ENCODE measurements at places on chromosomes 5 and 9. TPM values are rescaled to one million over a fixed set of nuclear protein-coding genes. Genes with fewer than 3 reads are reported as not detected.
A peak's percentile ranks its signal among the peaks of the same experiment; 100 is the strongest.

DNA sequence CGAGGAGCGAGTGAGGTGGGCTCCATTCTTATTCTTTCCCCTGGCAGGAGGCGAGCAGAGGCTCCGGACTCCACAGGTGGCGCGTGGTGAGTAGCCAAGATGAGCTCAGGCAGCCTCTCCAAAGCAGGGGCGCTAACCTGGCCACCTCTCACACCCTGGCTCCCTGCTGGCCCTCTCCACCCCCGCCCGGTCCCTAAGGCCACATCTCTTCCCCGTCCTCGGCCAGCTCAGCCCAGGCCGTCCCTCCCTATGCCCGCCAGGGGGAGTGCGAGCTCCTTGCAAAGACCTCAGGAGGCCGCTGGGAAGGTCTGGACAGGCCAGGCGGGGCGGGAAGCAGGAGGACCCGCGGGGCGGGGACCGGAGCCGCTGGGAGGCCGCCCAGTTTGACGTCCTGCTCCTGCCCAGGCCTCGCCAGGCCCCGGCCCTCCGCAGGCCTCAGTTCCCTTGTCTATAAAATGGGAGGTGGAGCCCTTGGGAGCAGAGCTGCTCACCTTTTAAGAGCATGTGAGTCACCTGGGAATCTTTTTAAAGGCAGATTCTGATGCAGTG is 46.3 kb upstream of the GGTA1 start:
- H3K4me3 ChIP-seq, result peak overlapping the region; percentile 41
- H3K36me3 ChIP-seq, result no peaks in the 10 kb centered on the region
- peak; percentile 94 for DNase-seq
- H3K27ac ChIP-seq, result no peak overlapping the region
- peaks cover 3% of the 10 kb centered on the region for H3K27me3 ChIP-seq

GRCh38 chr5:169088028-169088725 is 212.8 kb downstream of the SLIT3 start:
- H3K27me3 ChIP-seq, result no peaks in the 10 kb centered on the region
- no peak overlapping the region for H3K27ac ChIP-seq
- H3K4me3 ChIP-seq, result no peak overlapping the region
- no peak for DNase-seq
- peaks cover 33% of the 10 kb centered on the region for H3K4me1 ChIP-seq

The PRKACG gene
- total RNA-seq, result not detected

GRCh38 chr5:142934051-142934762 is 164.0 kb downstream of the ARHGAP26 start:
- H3K27me3 ChIP-seq, result no peaks in the 10 kb centered on the region
- H3K27ac ChIP-seq, result no peak overlapping the region
- DNase-seq, result no peak

- no peaks in the 10 kb centered on the region for H3K27me3 ChIP-seq
- DNase-seq, result no peak
- H3K4me1 ChIP-seq, result peaks cover 62% of the 10 kb centered on the region
- H3K27ac ChIP-seq, result peak overlapping the region; percentile 96
- H3K4me3 ChIP-seq, result peak overlapping the region; percentile 18
These were observed 26.3 kb downstream of the STC2 start for GRCh38 chr5:173301695-173302545.

The STOML2 gene
- total RNA-seq, result 95.3 TPM

The MYOT gene
- total RNA-seq, result not detected

The EDIL3 gene
- total RNA-seq, result 51.3 TPM

DNA sequence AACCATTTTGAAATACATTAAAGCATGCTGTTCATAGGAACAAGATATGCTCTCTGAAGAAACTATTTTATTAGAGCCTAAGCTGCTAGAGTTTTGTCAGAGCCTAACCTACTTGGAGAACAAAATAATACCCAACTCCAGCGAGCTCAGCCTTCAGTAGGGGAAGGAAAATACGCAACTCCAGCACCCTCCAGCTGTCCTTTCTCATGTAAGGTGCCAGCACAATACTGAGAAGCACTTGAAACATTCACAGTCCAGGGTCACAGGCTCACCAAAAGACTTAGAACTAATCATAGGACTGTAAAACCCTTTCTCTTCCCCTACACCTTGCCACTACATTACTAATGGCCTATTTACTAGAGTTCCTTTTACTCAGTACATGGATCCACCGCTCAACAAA is 18.9 kb downstream of the DPYSL3 start:
- peaks cover 6% of the 10 kb centered on the region for H3K4me1 ChIP-seq
- H3K27me3 ChIP-seq, result no peaks in the 10 kb centered on the region
- no peak for DNase-seq

The FGF18 gene
- total RNA-seq, result 11.7 TPM

GRCh38 chr5:163658702-163659567 is 153.5 kb downstream of the MAT2B start:
- no peak for DNase-seq
- H3K27ac ChIP-seq, result no peak overlapping the region
- peaks cover 4% of the 10 kb centered on the region for H3K36me3 ChIP-seq
- no peaks in the 10 kb centered on the region for H3K4me1 ChIP-seq
- no peak overlapping the region for H3K4me3 ChIP-seq
- H3K27me3 ChIP-seq, result no peaks in the 10 kb centered on the region

The SPATA31A6 gene
- not detected for total RNA-seq

The PCA3 gene
- not detected for total RNA-seq

- no peak overlapping the region for H3K4me3 ChIP-seq
- H3K36me3 ChIP-seq, result peaks cover 3% of the 10 kb centered on the region
- no peak overlapping the region for H3K27ac ChIP-seq
- no peak for DNase-seq
These were observed 171.9 kb downstream of the GAPVD1 start for GRCh38 chr9:125433461-125434011.

DNA sequence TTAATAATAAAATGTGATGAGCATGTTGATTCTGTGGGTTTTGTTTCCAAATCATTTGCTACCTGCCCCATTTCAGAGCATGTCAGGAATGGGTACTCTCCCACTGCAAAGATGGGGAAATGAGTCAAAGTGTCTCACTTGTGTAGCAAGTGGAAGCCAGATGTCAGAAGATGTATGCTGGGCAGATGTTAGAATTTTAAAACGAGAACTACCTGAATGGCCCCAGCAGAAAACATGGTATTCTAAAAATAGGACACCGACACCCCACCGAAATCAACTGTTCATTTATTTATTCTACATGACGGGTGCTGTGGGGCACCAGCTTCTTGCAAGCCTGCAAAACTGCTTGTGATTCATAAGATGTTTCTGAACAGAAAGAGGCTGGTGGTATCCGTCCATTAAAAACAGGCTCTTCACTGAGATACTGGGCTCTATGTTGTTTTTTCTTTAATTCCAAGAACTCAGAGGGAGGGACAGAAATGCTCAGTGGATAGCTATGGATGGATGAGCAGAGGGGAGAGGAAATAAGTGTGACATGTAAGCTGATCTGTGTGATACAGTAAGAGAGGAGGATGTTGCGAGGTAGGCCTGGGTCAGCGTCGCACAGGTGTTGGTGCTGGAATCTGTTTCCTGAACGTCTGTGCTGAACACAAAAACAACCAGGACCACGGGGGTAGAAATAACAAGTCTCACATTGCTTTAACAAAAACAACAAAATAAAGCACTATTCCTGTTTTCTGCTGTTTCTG is 157.2 kb downstream of the EFNA5 start:
- H3K36me3 ChIP-seq, result peaks cover 4% of the 10 kb centered on the region
- H3K4me1 ChIP-seq, result peaks cover 41% of the 10 kb centered on the region
- peak overlapping the region; percentile 63 for H3K27ac ChIP-seq
- DNase-seq, result no peak
- H3K4me3 ChIP-seq, result no peak overlapping the region
- H3K27me3 ChIP-seq, result no peaks in the 10 kb centered on the region

The MAMDC4 gene
- 22.6 TPM for total RNA-seq

DNA sequence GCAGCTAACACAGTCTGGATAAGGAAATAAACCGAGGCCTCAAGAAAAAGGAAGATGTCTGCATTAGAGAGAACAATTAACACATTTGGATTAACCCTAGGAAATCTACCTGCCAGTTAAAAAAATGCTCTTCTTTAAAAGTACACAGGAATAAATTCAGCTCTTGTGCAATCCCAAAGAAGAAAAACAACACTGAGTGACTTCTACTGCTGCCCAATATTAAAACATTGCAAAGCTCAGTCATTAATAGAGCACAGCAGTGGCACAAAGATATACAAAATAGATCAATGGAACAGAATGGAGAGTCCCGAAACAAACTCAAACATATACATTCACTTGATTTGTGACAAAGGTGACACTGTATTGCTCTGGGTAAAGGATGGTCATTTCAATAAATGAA is 119.7 kb downstream of the GNAQ start:
- H3K36me3 ChIP-seq, result peaks cover 17% of the 10 kb centered on the region
- DNase-seq, result no peak
- no peak overlapping the region for H3K27ac ChIP-seq
- no peak overlapping the region for H3K4me3 ChIP-seq
- no peaks in the 10 kb centered on the region for H3K27me3 ChIP-seq

The ECPAS gene
- total RNA-seq, result 84.7 TPM

- H3K27me3 ChIP-seq, result no peaks in the 10 kb centered on the region
- DNase-seq, result no peak
- H3K36me3 ChIP-seq, result peaks cover 12% of the 10 kb centered on the region
These were observed 302.7 kb upstream of the NREP start for GRCh38 chr5:112059579-112060135.

The CLTA gene
- total RNA-seq, result 180 TPM

The FOXI1 gene
- not detected for total RNA-seq

The GMCL2 gene
- total RNA-seq, result not detected

DNA sequence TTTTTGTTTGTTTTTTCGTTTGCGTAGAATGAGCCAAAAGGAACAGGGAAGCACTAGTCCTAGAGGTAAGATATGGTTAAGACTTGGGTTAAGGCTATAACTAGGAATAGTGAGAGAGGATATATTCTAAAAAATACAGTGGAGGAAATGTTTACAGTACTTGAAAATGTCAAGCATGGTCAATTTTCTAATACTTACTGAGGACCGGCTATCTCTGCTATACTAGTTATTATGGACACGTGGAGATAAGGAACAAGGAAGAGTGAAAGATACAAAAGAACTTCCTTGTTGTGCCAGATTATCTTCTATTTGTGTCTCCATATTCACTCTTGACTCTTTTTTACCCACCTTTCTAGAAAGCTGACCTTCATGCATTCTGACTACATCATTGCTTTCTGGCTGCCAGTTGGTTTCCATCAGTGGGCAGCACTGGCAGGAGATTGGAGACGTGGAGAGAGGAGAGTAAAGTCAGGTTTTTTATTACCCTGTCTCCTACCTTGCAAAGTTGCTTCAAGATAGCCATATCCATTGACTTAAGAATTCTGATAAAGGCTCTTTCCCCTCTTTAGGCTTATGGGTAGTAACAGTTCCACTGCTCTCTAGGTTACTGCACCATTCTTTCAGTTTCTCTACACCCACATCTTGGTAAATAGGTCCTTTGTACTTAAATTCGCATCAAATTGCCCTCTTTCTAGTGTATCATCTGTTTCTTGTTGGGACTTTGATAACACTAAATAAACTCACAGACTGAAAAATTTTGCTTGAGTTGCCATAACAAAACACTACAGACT is 9.0 kb upstream of the RFX3 start:
- H3K36me3 ChIP-seq, result peaks cover 2% of the 10 kb centered on the region
- H3K4me3 ChIP-seq, result no peak overlapping the region
- H3K27me3 ChIP-seq, result no peaks in the 10 kb centered on the region
- no peak overlapping the region for H3K27ac ChIP-seq

The ARL14EPL gene
- total RNA-seq, result 0.25 TPM

DNA sequence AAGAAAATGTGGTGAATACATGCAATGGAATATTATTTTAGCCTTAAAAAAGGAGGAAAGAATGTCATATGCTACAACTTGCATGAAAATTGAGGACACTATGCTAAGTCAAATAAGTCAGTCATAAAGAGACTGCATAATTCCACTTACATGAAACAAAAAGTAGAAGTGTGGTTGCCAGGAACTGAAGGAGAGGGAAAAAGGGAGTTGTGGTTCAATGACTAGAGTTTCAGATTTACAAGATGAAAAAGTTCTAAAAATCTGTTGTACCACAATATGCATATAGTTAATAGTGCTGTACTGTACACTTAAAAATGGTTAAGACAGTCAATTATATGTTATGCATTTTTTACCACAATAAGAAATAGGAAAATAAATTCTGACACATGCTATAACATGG is 95.4 kb downstream of the SLC44A1 start:
- no peaks in the 10 kb centered on the region for H3K27me3 ChIP-seq
- no peak for DNase-seq
- H3K36me3 ChIP-seq, result peaks cover 21% of the 10 kb centered on the region

The RNF130 gene
- 44.9 TPM for total RNA-seq
